ENCODE measurements at places on chromosomes 1 and 21.

DNA sequence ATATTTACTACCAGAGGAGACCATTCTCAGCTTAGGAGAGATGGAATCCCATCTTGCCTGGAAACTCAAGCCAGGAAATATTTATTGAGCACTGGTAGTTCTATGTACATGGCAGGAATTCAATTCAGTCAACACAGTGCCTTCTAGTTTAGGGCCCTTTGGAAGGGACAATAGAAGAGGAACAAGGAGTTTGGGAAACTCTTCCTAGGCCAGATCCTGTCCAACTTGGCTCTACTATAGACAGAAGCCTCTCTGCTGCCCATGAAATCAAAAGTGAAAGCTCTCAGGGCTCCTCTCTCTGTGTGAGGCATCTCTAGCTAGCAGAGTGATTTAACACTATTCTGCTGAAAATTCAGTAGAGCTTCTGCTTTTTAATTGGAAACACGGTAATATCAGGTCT lies 244.6 kb upstream of the MAP1LC3C start:
- DNase-seq = no peak

DNA sequence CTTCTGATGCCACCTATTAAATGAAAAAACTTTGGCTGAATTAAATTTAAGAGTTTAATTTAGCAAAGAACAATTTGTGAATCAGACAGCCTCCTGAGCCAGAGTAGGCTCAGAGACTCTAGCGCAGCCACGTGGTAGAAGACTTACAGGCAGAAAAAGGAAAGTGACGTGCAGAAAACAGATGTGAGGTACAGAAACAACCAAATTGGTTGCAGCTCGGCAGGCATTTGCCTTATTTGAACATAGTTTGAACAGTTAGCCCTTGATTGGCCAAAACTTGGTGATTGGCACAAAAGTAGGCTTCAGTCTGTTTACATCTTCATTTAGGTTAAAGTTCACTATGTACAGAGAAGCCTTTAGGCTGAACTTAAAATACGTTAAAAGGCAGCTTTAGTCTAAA lies 22.9 kb downstream of the TCP10L start:
- DNase-seq = peak; percentile 84

GRCh38 chr21:25494804-25495203 lies 112.5 kb downstream of the MRPL39 start:
- no peak for DNase-seq

DNA sequence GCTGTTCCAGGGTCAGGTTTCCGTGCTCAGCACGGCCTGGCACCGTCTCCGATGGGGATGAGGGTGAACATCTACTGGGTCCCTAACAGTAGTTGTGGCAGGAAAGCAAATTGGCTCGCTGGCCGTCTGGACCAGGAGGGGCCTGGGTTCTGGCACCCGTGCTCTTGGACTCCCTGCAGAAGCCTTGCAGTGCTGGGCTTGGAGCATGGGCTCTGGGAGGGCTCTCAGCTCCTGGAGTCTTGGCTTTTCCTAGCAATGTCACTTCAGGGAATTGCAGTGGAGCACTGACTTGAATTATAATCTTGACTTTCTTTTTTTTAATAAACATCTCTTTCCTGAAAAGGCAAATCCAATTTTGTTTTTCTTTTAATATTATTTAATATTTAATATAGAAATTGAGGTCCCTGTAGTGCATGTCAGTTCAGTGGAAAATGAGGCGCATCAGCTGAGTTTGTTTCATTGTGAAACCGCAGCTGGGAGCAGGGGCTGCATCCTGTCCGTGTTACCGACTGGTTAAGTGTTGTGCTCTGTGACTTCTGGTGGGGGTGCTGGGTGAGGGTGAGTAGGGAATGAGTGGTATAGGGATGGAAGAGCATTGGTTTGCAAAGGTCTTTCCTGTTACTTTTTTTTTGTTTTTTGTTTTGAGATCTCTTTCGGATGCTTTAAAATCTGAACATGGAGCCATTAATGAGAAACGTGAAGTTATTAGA lies 64.1 kb downstream of the PEX14 start:
- DNase-seq = no peak

Measured in endothelial cell of umbilical vein (primary cell).